ENCODE measurements at places on chromosomes 4 and X.
A peak's percentile ranks its signal among the peaks of the same experiment; 100 is the strongest.

DNA sequence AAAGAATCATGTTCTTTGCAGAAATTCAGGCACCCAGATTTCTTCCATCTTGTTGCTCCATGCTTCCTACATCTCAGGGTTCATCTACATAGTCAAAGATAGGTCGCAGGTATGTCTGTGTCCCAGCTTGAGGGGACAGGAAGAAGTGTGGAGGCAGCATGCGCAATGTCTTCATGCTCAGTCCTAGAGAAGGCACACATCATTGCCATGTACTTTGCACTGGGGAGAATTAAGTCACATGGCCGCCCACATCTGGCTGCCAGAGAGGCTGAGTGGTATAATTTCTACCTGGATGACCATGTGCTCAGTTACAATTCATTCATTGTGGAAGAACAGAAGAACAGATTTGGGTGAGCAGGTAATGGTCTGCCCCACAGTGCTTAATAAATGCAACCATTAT lies 54.1 kb downstream of the GAB1 start:
- no peak for DNase-seq

DNA sequence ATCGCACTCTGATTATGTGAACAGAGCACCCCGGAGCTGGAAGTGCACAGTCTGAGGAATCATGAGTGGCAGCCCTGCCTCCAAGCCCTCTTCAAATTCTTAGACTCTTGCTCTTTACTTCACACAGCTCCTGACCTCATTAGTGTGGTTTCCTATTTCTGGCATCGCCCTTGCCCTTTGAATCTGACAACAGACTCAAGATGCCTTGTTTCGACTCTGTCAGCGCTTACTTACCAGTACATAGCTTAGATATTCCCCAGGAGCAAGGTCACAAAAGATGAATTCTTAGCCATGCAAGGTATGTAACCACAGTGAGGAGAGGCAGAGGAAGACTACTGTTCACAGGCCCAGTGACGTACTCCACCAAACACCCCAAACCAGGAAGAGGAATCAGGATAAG lies 167.2 kb downstream of the KDR start:
- DNase-seq: peak; percentile 26

DNA sequence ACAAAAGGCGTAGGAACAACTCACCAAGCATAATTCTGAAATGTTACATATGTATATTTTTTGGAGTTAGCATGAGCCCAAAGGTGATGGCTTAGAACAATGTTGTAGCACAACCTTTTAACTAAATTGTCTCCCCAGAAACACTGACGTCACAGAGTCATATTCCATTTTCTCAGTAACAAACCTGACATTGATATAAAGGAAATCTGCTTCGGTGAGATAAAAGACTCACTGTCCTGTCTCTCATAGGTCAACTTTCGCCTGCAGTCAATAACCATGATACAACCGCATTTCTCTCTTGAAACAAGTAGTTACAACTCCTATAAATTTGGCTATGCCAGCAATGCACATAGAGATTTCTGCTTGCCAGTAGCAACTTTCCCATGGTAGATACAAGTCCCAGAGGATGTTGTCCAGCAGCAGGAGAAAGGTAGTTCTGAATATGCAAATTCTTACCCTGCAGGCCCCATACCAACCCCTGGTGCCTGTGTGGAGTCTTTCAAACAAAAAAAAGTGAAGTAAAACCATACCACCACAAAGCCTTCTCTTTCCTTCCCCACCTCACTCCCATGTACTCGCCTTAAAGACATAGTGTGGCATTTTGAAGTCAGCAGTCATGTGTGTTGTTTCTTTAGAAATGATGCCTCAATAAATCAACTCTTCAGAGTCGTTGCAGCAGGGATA lies 47.9 kb downstream of the MTM1 start:
- DNase-seq: no peak

DNA sequence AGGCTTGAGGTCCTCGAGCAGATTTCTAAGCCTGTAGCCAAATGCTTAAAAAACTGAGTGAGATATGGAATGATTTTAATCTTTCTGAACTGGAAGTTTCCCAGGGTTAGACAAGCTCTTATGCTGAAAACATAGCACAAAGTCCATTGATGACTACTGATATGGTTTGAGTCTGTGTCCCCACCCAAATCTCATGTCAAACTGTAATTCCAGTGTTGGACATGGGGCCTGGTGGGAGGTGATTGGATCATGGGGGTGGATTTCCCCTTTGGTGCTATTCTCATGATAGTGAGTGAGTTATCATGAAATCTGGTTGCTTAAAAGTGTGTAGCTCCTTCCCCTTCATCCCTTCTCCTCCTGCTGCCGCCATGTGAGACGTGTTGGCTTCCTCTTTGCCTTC lies 454.9 kb downstream of the SPRY1 start:
- DNase-seq: no peak

- DNase-seq: peak; percentile 78
Observed at GRCh38 chrX:11533199-11533651, 132.5 kb downstream of the ARHGAP6 start.

- DNase-seq: no peak
Observed at GRCh38 chrX:7219153-7219705, 71.3 kb upstream of the PUDP start.

DNA sequence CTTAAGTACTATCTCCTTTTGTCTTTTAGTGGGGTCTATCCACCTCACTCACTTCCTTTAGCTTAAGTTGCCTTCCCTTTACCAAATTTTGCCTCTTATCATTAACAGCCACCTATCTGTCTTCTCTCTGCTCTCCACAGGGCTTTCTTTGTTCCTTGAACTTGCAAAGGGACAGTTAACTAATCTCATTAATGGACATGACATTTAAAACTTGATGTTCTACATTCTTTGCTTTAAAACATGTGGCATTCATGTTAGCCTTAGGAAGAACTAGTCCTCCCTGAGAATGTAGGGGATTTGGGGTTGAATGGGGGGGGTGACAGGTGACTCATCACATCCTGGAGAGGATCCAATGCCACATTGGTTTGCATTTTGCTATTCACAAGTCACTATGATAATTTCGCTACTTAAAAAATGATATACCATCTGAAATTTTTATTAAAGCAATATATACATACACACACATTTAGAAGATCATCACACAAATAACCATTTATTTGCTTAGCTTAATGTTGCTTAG lies 41.0 kb upstream of the DMD start:
- DNase-seq: no peak

DNA sequence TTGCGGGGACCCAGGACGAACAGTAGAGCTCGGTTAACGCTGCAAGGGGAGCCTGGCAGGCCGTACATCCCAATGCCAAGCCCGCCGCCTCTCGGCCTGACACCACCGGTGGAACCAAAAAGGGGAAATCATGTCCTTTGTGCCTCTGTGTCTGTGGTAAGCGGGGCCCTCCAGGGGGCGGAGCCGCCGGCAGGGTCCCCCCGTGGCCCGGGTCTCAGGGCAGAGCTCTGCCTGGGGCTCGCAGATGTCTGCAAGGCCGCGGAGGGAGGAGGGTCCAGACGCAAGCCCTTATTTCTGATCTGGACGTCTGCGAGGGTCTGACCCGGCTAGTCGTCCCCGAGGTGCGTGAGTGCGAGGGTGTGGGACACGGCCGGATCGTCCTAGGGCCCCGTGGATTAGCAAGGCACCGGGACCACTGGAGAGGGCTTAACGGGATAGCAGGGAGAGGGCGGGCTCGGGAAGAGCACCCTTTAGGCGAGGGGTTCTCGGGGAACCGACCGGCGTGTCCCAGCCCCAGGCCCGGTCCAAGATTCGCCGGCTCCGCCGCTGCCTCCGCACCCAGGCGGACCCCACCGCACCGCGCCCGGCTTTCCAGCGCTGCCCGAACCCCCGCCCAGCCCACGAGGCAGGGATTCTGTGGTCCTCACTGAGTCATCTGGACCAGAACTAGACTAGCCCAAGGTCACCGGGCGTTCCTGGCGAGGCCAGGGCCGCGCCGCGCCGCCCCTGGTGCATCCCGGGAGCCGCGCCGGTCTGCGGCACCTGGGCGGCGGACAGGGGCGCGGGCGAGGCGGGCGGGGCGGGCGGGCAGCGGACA lies 863 bp upstream of the FAM193A start:
- DNase-seq: peak; percentile 60

DNA sequence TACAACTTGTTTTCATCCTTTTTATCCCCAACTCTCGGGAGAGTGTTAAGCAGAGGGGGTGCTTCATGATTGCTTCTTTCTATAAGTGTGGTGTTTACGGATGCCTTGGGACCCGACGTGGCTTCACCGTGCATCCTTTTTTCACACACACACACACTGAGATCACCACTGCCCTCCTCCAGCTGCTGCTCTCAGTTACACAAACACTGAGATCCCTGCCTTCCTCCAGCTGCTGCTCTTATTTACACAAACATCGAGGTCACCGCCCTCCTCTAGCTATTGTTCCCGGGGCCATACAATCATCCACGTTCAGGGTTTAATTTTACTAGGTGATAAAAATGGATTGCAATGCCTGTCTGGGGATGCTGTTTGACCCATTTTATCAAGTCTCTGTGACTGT lies 155.4 kb upstream of the FAM9B start:
- no peak for DNase-seq

GRCh38 chr4:67632492-67632891 lies 68.5 kb downstream of the UBA6 start:
- no peak for DNase-seq

- no peak for DNase-seq
Observed at GRCh38 chr4:123777373-123777772, 380.8 kb downstream of the SPRY1 start.

- DNase-seq: peak; percentile 9
Observed at GRCh38 chrX:70998411-70999027, 67.6 kb upstream of the SLC7A3 start.

DNA sequence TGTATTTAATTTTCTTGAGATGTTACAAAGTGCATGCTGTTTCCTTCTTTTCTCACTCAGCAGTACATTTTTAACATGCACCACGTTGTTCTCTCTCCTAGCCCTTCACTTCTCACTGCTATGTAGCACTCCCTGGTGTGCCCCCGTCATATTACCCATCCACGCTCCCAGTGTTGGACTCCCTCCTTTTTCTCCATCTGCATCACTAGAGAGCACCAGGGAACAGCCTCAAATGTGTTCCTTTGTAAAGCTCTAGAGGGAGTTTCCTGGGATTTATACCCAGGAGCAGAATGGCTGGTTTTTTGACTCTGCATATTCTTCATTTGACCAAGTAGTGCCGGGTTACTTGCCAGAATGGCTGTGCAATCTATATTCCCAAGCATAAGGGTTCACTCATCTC lies 240.3 kb upstream of the ANXA3 start:
- no peak for DNase-seq

- no peak for DNase-seq
Observed at GRCh38 chr4:57051095-57051494, 59.1 kb downstream of the IGFBP7 start.

- DNase-seq: no peak
Observed at GRCh38 chr4:39721788-39722187, 23.9 kb downstream of the UBE2K start.

DNA sequence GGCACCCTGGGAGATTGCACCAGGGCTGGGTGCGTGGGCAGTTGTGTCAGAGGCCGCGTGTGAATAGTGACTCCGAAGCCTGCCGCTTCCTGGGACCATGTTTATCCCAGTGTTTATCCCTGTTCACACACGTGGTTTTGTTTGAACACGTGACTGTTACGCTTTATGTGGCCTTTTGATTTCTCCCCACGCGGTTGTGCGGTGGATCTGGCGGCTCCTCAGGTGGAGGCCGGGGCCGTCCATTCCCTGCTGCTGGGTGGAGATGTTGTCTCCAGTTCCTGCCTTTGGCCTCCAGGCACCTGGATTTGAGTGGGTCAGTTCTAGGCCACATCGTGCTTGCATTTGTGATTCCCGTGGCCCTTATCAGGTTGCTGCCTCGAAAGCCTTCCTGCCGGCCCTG lies 35.1 kb downstream of the NELFA start:
- DNase-seq: no peak

DNA sequence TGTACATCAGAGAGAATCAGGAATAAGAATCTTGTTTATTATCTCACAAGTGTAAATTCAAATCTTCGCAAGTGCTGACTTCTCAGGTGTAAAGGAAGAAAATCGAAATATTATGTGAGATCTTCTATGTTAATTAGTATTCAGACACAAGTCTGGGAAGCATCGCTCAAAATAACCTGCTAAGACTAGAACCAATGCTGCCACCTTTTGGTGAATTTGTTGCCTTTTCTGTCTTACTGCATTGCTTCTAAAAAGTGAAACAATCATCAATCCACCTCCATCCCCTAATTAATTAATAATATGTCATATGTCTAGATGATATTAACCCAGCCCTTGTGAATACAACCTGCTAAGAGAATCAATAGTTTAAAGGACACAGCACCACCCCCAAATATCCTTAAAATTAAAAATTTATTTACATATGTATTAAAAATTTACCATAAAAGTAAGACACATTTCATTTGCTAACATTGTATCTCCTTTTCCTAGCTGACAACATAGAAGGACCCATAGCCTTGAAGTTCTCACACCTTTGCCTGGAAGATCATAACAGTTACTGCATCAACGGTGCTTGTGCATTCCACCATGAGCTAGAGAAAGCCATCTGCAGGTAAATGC lies 3.5 kb downstream of the EPGN start:
- DNase-seq: peak; percentile 43

- DNase-seq: no peak
Observed at GRCh38 chrX:2924151-2924550, 5.0 kb downstream of the ARSD start.

GRCh38 chr4:83219344-83220331 lies 65.0 kb downstream of the COQ2 start:
- DNase-seq: peak; percentile 47

DNA sequence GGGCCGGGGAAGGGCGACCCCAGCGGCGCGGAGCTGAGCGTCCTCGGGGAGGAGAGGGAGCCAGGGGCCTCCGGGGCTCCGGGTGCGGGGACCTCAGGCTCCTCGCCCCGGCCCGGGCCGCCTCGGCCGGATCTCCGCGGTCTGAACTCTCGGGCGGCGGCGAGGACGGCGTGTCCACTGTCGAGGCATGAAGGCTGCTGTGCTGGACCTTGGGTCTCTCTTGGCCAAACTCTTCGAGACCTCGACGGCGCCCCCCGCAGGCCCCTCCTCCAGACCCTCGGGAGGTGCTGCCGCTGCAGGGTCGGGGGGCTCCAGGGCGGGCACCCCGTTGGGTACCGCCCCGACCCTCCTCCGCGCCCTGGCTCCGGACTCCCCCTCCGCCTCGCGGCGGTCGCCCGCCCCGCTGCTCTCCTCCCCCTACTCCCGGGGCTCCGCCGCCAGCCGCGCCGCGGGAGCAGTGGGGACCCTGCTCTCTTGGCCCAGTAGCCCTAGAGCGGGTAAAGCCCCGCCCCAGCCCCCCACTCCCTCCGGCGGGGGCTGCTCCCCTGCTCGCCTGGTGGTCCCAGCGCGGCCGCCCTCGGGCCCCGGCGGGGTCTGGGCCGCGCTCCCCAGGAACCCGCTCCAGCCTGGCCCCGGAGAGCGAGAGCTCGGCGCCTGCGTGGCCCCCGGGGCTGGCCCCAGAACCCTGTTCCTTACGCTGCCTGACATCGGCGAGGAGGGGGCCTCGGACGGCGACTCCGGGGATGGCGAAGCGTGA lies 564 bp downstream of the FAM149A start:
- DNase-seq: no peak

DNA sequence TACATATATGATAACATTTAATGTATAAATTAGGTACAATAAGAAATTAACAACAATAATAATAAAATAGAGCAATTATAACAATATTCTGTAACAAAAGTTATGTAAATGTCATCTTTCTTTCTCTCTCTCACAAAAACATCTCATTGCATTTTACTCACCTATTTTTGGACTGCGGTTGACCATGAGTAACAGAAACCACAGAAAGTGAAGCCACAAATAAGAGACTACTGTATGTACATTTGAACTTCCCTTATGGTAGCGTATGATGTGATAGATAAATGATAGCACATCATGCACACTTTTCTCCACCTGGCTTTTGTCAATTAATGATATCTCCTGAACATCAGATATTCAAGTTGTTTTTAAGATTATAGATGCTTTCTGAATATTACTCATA lies 80.5 kb downstream of the HNRNPD start:
- peak; percentile 62 for DNase-seq

GRCh38 chr4:173492315-173492714 lies 37.7 kb downstream of the HAND2 start:
- DNase-seq: no peak
